ENCODE measurements at places on chromosomes 12 and 14.

DNA sequence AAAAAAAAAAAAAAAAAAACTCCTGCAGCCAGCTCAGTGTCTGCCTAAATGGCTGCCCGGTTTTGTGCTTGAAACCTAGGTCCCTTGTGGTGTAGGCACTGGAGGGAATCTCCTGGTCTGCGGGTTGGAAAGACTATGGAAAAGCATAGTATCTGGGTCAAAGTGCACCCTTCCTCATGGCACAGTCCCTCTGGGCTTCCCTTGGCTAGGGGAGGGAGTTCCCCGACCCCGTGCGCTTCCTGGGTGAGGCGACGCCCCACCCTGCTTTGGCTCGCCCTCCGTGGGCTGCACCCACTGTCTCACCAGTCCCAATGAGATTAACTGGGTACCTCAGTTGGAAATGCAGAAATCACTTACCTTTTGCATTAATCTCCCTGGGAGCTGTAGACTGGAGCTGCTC is 14.3 kb downstream of the PTCSC3 start:
- DNase-seq: no peak

DNA sequence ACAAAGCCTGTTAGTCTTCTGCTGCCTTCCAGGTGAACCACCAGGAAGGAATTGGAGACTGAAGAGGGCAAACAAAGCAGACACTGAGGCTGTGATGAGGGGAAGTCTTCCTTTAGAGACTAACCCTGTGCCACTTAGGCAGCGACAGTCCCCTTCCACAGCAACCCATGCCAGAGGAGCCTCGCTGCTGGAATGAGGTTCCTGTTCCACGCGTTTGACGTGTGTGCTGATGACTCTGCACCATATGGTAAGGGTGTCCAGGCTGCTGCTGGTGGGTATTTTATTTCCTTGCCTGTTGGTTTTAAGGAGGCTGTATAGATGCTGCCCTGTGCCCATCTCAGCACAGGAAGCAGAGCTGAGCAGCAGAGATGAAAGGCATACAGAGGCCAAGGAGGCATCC is 361.9 kb upstream of the FKBP4 start:
- no peak for DNase-seq

DNA sequence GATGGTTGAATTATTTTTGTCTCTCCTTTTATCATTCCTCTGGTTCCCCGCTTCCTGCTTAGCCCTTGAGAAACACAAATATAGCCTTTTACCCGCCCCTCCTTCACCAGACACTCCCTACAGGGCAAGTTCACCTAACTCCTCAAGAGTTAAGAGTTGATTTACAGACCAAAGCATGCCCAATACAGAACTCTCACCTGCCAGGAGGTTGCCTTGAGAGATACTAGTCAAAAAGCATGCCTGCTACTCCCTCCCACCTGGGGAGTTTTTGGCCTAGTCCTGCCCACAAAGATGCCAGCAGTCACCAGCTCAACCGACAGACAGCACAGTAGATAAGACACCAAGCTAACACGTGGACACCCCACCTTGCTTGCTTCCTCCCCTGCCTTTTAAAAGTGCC is 11.2 kb downstream of the LGMN start:
- DNase-seq: no peak

- DNase-seq: no peak
These were observed 86.5 kb upstream of the DIO3 start for GRCh38 chr14:101474563-101475455.

DNA sequence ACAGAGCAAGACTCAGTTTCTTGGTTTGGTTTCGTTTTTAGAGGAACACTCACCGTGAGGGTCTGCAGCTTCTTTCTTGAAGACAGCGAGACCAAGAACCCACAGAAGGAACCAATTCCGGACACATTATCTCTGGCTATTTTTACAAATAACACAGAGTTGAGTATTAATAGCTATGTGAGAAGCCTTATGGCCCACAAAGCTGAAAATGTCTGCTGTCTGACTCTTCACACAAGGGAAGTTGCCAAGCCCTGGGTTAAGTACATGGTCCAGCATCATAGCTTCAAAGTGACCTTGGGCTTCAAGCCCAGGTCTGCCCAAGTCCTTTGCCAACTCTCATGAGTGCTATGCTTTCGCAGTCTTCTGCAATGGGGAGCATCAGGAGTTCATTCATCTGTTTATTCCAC is 2.6 kb upstream of the LGMN start:
- no peak for DNase-seq

GRCh38 chr14:98743536-98743935 is 528.5 kb downstream of the BCL11B start:
- DNase-seq: no peak
